ENCODE measurements at places on chromosomes 2 and 18.

DNA sequence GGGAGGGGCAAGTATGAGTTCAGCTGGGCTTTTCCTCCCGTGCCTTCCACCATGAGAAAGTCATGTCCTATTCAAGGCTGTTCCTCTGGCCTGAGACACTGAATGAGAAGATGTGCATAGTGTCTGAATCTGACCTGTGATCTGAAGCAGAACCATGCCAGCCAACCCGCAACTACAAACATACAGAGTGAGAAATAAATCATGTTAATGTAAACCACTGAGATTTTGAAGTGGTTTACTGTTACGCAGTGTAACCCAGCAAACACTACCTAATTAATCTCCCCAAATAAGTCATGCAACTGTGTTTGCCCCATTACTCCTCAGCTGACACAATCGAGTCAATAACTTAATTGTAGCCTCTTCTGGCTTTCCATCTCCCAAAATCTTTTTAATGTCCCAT is 49.2 kb downstream of the METTL4 start:
- DNase-seq = no peak

DNA sequence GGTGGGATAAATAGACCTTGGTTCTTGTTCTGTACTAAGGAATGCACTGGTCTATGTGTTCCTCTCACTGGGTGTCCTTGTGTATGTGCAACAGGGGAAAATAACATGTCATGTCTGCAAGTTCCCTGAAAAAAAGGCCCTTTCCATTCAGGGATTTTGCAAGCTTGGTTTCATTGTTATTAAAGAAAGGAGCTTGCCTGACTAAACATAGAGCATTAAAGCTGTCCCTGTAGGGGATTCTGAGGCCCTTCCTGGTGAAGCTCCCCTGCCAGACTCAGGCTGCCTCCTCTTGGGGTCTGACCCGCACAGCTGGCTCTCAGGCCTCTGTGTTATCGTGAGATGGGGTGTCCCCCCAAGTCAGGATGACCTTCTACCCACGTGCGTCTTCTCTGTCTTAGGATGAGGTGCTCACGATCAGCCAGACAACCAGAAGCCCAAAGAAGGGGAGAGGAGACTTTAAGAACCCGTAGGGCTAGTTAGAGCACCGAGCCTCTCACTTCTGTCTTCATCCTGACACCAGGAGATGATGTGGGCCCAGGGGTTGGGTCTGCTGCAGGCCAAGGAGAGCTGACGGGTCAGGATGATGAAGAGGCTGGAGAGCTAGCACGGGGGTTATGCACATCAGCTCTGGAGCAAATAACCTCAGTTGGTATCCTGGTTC is 21.2 kb downstream of the CAPG start:
- DNase-seq = no peak

DNA sequence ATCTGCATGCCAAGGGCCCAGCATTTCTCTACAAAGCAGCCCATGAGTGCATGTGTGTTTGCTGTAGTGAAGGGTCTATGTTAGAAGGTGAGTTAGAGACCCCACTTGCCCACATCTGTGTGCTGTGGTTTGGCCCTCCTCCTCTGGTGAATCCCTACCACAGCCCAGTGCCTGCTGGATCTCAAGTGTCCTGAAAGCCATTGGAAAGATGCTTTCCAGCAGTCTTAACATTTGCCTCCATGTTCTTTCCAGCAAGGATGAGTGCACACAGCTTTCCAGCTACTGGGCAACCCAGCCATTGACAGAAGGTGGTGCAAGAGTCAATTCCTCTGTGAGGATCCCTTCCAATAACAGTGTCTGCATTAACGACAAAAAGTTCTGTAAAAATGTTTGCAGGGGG is 13.6 kb downstream of the CRIM1 start:
- no peak for DNase-seq

- DNase-seq = no peak
These were observed 77.2 kb downstream of the SLC8A1 start for GRCh38 chr2:40374543-40375240.

DNA sequence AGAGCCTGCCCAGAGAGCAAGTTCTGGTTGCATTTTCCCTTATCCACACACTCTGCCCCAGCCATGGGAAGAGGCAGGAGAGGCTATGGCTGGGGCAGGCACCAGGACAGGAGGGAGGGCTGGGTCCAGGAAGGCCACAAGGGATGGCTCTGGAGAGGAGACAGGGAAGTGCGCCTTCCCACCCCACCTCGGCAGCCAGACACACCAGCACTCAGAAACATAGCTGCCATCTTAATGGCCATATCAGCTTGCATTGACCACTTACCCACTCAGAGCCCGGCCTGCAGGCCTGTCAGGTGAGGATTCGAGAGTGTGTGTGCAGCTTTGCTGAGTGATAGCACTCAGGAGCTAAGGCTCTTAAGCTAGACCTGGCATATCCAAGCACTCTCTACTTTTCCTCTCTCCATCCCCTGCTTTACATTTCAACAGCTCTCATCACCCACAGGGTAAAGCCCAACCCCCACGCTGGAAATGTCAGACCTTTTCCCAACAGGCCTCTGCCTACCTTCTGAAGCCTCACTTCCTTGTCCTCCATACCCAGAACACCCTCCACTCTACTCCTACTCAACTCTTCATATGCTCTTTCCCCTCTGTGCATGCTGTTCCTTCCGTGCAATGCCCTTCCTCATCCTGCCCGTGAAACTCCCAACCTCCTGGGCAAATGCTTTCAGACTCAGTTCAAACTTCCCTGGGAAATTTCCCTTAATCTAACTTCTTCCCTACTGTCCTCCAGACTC is 147.9 kb downstream of the TNS1 start:
- DNase-seq = no peak

- no peak for DNase-seq
These were observed 214.6 kb downstream of the CBLN2 start for GRCh38 chr18:72329533-72329932.

DNA sequence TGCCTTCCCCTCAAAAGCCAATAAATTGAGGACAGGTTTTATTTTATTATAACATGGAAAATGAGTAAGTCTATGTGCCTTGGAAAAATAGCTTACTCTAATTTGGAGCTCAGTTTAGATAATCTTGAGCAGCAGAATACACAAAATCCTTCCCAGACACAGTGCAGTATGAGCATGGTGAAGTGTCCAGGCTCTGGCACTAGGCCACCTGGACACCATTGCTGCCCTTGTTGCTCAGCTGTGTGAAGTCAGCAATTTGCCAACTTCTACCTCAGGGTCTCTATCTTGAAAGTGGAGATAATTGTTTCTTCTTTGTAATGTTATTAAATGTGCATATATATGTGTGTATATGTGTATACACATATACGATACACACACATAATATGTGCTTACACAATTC is 104.9 kb upstream of the CAVIN2 start:
- DNase-seq = no peak

- DNase-seq = no peak
These were observed 70.0 kb downstream of the TWSG1 start for GRCh38 chr18:9404565-9405060.

- peak; percentile 90 for DNase-seq
These were observed 38.3 kb downstream of the TMEM17 start for GRCh38 chr2:62467475-62468321.

GRCh38 chr2:138137949-138138348 is 173.7 kb downstream of the HNMT start:
- DNase-seq = no peak

GRCh38 chr2:235135990-235136561 is 184.3 kb downstream of the SH3BP4 start:
- DNase-seq = peak; percentile 70

GRCh38 chr2:24123195-24123921 is at the start of the genes FAM228B and PFN4:
TSS of gene FAM228B (plus strand) at chr2:24123469. CDS start at chr2:24124362, 893 bp downstream.
TSS of gene PFN4 (minus strand) at chr2:24123334. CDS start at chr2:24122535, 799 bp downstream.
- DNase-seq = peak; percentile 58

DNA sequence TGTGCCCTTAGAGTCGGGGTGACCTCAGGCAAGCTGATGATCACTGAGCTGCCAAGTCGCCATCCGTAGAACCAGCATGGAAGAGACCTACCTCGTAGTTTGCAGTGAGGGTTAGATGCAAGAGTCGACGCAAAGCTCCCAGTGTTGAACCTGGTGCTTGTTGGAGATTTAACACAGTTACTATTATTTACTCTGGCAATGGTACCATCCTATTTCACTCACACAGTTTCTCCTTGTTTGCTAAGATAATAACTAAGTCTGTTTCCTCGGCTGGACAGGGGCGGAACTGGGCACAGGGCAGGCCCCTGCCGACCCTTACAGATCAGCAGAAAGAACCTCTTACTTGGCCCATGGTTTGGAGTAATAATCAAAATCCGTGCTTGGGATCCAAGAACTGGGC is 85.5 kb downstream of the ACAA2 start:
- DNase-seq = no peak

- DNase-seq = no peak
These were observed 41.6 kb downstream of the DHRS9 start for GRCh38 chr2:169110916-169111315.

DNA sequence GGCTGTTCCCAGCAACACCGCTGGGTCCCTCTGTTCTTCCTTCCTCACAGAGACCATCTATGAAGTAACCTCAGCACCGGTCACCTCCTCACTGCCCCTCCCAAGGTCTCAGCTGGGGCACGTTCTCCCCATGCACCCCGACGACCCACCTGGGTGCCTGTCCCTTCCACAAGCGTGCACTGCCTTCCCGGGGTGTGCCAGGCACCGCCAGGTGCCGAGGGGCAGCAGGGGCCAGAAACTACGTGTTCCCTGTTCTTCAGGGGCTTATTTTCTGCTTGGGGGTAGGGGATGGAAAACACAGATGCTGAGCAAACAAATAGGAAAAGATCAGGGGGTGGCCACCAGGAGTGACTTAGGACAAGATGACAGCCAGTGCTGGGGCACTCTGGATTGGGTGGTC is 30.4 kb upstream of the SEMA4C start:
- DNase-seq = no peak

GRCh38 chr2:43222475-43223309 is 3.7 kb downstream of the ZFP36L2 start:
- DNase-seq = peak; percentile 54

- DNase-seq = no peak
These were observed 4.7 kb upstream of the ECEL1 start for GRCh38 chr2:232492236-232492848.

DNA sequence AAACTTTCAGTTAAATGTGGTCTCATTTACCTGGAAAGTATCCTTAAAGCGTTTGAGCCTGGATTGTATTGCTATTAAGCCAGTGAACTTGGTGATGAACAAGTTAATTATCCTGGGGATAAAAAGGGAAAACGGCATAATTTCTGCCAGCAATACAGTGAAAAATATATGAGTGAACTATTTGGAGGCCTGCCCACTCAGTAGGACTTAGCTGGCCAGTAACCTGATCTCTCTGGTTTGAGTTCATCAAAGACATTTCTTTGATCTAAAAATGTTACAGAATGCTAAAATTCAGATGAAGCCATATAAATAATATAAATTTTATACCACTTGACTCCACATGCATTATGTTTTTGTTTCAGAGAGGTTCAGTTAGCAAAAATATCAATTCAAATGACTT is 241.1 kb upstream of the VWC2L start:
- DNase-seq = no peak

DNA sequence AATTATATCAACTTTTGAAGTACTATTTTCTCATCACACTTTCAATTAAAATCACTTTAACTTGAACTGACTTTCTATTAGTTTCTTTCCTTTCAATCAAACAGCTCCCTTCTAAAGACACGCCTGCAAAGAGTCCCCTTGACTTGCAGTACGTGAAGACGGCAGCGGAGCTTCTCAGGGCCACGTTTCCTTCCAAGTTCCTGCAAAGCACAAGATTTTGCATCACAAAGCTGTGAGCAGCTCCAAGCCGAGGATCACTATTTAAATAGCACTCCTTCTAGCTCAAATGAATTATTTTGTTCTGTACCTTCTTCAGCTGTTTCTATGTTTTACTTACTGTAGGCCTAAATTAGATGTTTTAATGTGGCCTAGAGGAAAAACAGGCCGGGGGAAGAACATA is 30.8 kb downstream of the SH3YL1 start:
- no peak for DNase-seq

DNA sequence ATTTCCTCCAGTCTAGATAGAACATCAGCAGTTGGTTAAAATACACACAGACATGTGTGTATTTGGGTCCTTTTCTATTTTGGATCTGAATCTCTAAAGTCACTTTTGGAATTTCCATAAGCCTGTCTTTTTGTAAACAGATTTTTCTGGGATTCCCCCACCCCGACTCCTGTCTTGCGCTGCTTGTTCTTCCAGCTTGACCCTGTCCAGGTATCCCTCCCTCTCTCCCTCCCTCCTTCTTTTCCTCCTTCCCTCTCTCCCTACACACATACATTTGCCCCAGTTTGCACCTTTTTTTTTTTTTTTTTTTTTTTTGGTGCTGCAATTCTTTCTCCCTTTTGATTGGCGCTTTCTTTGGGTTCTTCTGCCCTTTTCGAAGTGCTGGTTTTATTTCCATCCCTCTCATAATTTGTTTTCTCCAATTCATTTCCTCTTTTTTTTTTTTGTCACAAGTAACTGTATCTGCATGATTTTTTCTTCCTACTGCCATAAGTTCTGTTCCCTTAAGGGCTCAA is 114.8 kb upstream of the SERTAD2 start:
- DNase-seq = no peak

DNA sequence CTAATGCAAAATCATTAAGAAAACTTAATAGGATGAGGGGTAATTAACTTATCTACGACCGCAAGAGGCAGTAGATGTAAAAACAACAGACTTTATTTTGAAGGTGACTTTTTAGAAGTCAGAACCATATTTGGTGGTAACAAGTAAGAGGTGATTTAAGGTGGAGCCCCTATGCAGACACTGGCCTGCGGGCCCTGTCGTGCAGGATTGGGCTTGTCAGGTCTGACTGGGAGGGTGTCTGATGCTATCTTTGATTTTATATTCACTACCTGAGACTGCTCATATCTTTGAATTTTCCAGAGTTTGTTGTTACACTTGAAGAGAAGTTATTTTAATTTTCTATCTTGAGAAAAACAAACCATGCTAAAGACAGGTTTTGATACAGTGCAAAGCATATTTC is 29.1 kb upstream of the SCLY start:
- no peak for DNase-seq

GRCh38 chr2:148896136-148896535 is 21.1 kb downstream of the KIF5C start:
- no peak for DNase-seq

- no peak for DNase-seq
These were observed 6.7 kb upstream of the QPCT start for GRCh38 chr2:37337620-37338280.

Measured in RPMI8226 (cell line).